ENCODE measurements at places on chromosomes 12 and 14.
A peak's percentile ranks its signal among the peaks of the same experiment; 100 is the strongest.

DNA sequence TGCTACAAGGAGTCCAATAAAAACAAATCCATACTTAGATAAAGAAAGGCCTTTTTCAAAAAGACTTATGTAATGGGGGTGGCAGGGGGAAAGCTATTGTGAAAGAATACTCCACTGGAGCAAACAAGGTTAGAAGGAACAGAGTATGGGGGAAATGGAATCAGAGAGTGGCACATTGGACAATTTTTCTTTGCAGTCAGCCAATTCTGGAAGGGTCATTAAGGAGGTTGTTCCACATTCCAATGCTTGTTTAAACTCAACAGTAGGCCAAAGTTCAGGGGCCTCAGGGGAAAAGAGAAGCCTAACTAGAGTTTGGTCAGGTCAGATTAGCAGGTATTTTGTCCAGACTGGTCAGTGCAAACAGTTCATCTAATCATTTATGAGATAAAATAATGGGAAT, 105.2 kb upstream of the RESF1 start:
- no peak for DNase-seq

GRCh38 chr12:117052386-117053049, 46.7 kb downstream of the TESC start:
- DNase-seq, result no peak

GRCh38 chr14:88841741-88842140, 17.3 kb downstream of the TTC8 start:
- no peak for DNase-seq

DNA sequence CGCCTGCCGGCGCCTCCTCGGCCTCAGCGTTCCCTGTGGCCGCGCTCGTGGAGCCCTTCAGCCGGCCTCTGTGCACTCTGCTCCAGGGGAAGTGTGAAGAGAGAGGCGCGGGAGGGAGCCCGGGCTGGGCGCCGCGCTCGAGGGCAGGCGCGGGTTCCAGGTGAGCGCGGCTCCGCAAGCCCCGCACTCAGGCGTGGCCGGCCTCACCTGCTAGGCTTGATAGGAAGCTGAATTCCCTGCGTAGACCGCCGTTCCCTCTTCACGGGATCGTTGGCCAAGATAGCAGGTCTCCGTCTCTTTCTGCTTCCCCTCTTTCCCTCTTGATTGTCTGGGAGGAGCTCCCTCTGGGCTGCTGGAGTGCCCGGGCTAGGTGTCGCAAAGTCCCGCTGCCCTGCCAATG, 89.7 kb downstream of the ASCL4 start:
- DNase-seq, result no peak

DNA sequence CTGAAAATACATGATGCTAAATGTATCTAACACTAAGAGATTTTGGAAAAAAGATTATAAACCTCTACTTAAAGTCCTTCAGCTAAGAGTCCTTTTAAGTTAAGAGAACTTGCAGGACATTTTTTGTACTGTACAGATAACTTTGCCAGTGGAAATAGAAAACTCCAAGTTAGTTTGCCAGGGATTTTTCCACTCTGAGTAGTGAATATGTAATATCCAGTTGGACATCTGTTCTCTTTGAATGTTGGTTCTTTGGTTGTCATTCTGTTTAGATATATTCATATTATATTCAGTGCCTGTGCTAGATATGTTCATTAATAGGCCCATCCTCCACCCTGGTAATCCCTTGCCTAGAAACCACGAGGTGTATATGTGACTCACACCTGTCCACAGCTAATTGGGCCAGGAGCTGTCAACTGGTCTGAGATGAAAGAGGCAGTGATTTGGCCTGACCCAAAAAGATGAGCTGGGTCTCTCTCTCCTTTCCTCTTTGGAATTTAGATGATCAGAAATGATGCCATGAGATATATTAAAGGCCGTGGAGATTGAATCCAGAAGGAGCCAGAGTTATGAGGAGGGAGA, 261.0 kb upstream of the LRIG3 start:
- DNase-seq, result no peak

DNA sequence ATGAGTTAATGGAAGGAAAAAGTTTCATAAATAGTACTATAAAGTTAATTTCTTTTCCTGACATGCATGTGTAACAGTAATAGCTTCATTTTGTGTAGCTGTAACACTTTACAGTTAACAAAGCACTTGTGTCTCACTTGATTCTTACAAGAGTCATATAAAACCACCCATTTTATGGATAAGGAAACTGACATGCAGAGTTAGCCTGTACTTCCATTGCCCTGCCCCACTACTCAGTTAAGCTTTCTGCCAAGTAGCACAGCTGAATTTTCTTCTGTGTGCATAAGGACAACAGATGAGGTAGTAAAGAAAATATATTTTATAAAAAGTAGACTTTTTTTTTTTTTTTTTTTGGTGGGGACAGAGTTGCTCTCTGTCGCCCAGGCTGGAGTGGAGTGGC, 32.2 kb downstream of the ANO6 start:
- DNase-seq, result no peak

DNA sequence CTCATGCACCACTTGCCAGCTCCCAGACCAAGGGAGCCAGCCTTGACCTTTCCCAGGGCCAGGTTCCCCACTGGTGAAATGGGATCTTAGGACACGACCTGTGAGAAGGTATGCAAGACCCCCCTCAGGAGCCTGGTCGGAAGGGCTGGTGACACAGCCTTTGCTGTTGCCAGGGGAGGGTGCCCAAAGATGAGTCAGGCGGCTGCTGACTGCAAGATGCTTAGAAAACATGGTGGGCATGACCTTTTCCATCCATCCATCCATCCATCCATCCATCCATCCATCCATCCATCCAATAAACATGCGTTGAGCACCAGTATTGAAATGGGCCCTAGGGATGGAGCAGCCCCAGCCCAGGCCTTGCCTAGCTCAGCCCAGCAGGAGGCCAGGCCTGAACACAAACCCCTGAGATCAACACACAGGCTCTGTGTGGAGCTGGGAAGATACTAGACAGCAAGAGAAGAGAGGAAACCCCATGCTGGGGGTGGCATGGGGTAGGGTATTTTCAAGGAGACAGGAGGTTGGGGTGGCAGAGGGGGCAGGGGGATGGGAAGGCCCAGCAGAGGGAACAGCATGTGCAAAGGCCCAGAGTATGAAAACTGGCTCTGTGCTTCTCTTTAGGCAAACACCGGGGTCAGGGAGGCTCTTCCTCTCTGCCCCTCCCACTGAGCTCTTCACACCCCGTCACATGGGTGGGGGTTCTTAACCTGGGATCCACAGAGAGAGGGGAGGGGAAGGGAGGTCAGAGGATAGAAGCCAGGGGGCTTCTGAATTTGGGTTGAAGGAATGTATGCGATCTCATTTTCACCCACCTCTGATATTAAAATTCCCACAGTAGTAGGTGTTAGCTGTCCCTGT, 26.2 kb upstream of the YY1 start:
- no peak for DNase-seq

GRCh38 chr12:107525719-107526554, 159.7 kb upstream of the PWP1 start:
- no peak for DNase-seq

- DNase-seq, result no peak
Observed at GRCh38 chr14:24177041-24177825, 5.4 kb downstream of the REC8 start.

DNA sequence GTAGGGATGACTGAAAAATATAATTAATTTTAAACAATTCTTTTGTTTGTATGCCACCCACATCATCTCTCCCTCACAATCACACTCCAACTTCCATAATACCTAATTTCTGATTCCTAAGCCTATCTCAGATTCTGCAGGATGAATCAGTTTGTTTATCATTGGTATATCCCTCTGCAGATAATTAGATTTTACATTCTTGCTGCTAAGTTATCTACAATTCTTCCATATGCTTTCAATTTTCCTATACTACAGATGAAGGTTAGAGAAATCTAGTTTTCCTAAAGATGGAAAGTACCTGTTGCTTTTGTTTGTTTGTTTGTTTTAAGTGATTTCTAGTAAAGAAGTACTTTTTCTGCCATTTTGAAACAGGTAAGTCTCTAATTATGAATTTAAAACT, 105.3 kb downstream of the ANKS1B start:
- no peak for DNase-seq

DNA sequence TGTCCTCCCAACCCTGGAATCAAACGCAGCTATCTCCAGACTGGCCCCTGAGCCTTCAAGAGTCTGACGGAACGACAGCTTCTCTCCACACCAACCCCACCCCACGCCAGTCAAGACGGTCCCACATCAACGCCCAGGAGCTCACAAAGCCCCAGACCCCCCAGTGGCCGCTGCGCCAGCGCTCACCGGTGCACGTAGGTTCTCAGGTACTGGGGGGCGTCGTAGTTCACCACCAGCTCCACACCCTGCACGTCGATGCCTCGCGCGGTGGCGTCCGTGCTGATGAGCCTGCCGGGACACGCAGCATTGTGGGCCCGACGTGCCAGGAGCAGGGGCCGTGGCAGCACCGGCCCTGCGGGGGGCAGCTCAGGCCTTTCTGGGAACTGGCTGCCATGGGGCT, 4.2 kb downstream of the DDX51 start:
- peak; percentile 6 for DNase-seq

DNA sequence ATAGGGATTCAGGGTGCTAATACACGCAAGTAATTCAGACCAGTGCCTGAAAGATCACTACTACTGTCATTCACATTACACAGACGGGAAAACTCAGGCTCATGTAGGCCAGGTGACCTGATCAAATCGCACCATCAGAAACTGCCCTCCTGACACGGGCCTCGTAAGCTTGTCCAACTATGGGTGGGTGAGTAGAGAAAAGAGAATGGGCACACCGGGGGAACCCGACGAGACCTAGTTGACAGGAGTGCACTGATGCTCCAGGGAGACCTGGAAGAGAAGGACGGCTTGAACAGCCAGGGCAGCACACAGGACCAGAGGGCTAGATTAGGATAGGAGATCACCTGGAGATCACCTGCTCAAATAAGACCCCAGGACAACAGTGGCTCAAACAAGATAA, 166.9 kb upstream of the DIO3 start:
- DNase-seq, result no peak

- no peak for DNase-seq
Observed at GRCh38 chr12:16756833-16757555, 151.0 kb upstream of the LMO3 start.

DNA sequence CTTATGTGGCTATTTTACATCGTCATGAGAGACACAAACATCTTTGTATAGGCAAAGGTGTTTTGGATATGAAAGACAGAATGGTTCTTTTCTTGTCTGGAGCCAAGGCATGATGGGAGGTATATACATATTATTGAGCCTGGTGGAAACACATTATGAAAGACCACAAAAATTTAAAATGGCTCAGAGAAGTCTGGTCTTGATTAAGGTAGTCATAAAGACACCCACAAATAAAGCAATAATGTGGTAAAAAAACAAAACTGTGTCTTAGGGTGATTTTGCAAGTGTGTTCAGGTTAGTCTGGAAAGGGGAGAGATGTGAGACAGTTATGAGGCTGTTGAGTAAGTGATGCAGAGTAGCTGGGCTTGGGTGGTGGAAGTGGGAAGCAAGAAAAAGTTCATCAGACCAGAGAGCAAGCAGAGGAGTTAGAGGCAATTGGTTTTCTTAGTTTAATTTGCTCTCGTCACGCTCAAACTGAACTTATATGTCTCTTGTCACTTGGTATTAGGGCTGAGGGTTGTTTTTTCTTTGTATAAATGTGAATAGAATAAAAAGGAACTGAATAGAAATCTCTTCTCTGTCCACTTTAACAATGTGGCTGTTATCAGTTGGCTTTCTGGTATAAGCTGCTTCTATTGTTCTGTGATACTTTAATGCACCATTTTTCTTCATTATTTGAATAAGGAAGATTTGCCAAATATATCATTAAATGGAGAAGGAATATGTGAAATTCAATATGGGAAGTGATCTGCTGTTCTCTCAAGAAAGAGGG, 115.0 kb downstream of the AKAP6 start:
- no peak for DNase-seq

GRCh38 chr12:52680363-52680762, at the start of gene KRT1:
Gene KRT1 (minus strand): TSS chr12:52680407. CDS start chr12:52680348, 59 bp downstream.
- no peak for DNase-seq

GRCh38 chr12:124371366-124371765, 76.5 kb downstream of the RFLNA start:
- no peak for DNase-seq

DNA sequence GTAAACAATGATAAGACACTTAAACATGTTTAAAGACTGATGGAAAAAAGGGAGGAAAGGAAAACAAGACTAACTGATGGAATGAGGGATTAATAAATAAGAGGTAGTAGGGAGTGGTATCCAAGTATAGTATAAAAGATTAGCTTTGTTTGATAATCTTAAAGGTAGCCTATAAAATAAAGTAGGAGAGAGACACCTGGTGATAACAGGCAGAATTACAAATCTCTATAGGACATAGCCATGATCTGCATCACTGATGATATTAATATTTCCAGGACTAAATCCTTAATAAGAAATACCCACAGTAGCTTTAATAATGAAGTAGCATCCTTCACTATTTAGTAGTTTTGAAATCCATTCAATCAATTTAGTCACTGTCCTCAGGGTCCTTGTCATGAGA, 30.4 kb downstream of the DLGAP5 start:
- DNase-seq, result no peak

DNA sequence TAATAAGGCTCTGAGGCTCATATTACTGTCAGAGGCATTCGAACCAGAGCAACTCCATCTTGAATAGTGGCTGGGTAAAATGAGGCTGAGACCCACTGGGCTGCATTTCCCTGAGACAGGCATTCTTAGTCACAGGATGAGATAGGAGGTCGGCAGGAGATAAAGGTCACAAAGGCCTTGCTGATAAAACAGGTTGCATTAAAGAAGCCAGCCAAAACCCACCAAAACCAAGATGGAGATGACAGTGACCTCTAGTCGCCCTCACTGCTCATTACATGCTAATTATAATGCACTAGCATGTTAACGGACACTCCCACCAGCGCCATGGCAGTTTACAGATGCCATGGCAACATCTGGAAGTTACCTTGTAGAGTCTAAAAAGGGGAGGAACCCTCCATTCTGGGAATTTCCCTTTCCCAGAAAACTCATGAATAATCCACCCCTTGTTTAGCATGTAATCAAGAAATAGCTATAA, 18.1 kb upstream of the PRICKLE1 start:
- DNase-seq, result no peak

- DNase-seq, result no peak
Observed at GRCh38 chr14:77616133-77616453, 344 bp downstream of the SPTLC2 start.

DNA sequence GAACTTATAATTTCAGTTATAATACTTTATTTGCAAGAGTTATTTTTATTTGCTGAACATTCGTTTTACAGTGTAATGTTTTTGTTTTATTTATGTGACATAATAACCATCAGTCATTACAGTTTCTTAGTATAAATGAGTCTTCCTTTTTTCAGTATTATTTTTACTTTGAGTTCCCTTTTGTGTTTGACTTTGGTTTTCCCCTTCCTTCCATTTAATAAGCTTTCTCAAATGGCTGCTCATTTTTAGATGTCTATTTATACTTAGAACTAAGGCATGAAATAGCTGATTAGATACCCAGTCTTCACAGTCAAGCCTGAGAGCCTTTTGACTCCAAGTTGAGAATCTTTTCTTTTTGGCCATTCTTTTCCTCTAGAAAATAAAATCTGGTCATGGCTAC, 404.5 kb downstream of the LRFN5 start:
- no peak for DNase-seq

GRCh38 chr12:120662879-120663278, 22.5 kb downstream of the CABP1 start:
- no peak for DNase-seq

Data from activated CD4-positive, alpha-beta memory T cell treated with anti-CD3 and anti-CD28 coated beads for 36 hours (primary cell).